ENCODE measurements at places on chromosomes 3 and 15.

- DNase-seq: no peak
These were observed 321.9 kb downstream of the ZPLD1 start for GRCh38 chr3:102756706-102757105.

DNA sequence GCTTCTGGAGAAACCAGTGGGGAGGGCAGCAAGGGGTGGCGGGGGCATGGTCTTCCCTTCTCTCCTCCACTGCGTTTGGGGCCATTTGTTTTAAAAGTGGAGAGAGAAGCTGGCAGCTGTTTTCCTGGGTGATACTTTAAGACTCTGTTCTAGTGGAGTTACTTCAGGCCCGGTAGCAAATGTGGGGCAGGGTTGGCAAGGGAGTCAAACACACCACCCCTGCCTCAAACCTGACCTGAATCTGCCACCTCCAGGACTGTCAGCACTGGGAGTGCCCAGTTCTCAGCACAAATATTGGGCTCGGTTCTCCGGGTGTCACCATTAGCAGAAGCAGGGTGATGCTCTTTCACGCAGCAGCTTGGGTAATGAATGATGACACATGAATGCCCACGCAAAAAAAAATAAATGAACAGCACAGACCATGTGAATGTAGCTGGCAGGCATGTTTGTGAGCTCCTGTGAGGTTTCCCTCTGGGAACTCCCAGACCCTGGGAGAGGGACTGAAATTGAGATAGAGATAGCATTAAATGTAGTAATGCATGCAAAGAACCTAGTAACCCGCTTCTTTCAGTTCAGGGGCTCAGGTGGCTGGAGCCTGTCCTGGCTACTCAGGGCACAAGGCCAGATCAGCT lies 424.0 kb downstream of the MCTP2 start:
- no peak for DNase-seq

DNA sequence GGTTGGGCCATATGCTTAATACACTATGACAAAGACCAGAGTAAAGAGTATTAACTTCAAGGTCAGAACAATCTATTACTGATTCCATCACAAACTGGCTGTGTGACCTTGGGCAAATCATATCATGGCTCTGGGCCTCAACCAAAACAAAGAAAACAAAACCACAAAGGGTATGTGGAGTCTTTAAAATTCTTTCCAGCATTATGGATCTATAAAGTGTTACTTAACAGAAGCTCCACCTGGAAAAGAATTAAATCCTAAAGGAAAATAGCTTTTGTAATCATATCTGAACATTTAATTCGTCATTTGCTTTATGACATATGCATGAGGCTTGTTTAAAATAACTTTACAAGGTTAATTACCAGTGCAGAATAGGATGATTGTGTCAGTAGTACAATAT lies 265.5 kb downstream of the SATB1 start:
- no peak for DNase-seq

GRCh38 chr3:24881239-24881638 lies 386.6 kb upstream of the THRB start:
- DNase-seq: no peak

DNA sequence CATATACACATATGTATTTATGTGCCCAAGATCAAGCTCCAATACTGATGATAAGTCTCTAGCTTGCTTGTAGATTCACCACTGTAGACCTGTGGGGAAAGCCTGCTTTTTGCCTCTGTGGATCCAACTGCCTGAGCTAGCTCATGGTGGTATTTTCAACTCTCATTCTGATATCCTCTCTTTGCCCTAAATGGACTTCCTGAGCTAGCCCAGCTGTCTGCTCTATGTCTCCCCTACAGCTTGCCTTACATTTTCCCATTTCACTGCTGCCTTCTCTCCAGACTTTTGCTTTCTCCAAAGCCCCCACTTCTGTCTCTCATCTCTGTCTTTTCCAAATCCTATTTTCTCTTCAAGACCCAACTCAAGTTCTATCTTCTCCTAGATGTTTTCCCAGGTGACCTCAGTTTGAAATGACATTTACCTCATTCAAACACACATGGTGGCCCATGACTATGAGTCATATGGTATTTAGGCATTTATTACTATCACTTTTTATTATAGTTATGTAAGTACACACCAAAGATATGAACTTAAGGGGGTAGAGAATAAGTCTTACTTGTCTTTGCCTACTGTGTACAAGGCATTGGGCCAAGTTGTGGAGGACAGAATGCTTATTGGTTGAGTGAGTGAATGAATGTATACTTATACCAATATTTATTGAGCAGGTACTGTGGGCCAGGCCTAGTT lies 191.7 kb downstream of the NR1D2 start:
- no peak for DNase-seq

DNA sequence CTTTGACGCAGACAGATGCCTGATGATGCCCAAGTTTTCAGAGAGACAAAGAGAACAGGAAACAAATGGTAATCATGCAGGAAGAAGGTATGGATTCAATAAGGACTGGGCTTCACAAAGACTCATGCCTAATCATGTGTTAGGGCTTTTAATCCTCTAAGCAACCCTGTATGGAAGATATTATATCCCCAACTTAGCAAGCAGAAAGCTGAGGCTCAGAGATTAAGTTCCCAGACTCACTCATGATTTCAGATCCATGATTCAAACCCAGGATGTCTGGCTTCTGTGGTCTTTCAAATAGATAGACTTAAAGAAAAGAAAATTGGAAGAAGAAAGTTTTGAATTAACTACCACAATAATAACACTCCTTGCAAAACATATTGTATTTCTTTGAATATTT lies 4.1 kb upstream of the CLASP2 start:
- no peak for DNase-seq

DNA sequence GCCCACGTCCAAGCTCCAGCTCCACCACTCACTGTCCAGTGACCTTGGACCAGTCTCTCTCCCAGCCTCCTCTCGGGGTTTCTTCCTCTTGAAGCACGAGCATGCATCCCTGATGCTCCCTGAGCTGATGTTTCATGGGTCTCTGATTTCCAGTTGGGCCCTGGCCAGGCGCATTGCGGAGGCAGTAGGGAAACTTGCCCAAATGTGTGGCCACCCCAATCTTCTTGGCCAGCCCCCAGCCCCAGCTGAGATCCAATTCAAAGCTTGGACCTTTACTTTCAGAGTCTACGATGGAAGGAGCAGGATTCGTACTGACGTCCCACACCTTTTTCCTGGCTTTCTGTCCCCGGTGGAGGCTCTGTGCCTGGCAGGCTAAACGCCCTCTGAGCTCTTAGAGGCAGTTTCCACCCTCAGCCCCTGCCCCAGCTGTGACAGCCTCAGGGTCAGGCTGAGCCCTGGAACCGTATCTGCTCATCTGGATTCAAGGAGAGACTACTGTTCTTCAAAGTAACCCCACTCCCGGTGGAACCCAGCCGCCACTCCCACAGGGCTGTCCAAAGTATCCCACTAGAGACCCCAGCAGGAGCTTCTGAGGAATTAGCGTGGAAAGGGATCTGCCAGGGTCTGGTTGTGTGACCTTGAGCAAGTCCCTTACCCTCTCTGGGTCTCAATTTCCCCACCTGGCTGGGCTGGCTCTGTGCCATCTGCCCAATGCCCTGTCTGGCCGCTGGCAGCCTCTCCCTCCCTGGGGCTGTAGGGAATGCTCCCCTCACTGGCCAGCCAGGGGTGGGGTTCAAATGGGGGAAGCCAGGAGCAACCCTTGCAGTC lies 37.4 kb downstream of the CPN2 start:
- DNase-seq: no peak

- DNase-seq: no peak
These were observed 92.3 kb upstream of the COL8A1 start for GRCh38 chr3:99545941-99546580.

- no peak for DNase-seq
These were observed 30.8 kb downstream of the LAMP3 start for GRCh38 chr3:183131735-183132134.

DNA sequence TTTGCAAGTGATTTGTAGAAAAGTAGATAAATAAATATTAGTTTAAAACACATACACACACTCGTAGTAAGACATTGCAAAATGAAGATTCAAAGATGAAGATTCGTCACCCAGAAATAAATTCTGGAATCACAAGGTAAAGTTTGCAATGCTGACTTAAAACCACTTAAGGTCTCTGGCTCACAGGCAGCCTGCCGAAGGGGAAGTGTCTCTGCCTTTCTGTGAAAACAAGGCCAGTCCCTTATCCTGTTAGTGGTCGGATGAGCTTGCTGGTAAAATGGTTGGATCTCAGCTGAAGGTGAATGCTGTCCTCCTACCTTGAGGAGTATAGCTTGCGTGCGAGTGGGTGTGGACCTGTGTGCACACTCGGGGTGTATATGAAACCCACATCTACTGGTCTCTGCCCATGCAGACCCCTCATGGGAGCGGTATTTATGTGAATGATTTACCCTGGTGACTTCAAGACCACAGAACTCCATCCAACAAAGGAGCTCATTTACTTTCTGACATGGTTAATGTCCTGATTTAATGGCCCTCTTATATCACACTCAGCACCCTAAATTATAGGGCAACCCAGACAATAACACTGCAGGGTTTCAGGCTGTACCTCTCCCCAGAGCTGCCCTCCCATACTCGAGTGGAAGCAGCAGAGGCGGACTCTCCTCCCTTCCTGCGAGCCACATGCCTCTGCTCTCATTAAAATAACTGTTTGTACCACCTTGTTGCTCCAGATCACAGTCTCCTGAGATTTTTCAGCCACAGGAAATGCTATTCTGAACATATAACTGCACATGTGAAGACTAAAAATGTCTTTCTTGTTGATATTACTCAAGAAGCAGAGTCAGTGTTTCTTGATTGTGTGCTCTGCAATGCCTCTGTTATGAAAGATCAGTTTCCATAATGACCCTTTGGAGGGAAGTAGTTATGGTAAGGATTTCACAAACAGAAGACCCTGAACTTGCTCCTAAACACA lies 45.9 kb upstream of the ALDH1A3 start:
- DNase-seq: no peak

DNA sequence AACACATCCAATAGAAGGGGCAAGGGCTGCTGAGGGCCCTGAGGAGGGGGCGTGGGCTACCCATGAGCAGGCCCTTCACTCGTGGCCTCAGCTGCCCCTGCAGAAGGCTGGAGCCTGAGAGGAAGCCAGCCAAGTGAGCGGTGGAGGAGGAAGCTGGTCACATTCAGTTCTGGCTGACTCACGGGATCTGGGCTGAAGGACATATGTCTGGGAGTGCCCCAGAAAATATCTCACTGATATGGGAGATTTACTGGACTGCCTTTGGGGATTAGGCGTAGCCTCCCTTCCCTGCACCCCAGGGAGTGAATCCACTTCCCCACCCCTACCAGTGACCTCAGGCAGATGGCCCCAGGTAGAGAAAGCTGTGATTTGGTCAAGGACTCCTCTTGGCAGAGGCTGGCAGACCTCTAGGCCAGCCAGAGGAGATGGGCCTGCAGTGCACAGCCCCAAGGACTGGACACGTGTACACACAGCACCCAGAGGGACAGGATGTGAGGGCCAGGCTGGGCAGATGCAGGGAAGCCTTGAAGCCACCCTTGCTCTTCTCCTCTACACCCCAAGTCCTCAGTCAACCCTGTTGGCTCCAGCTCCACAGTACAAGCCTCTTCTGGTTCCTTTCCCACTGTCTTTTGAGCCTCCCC lies 14.2 kb upstream of the ANKDD1A start:
- no peak for DNase-seq

GRCh38 chr3:52891164-52891563 lies 6.2 kb downstream of the STIMATE start:
- DNase-seq: peak; percentile 31

DNA sequence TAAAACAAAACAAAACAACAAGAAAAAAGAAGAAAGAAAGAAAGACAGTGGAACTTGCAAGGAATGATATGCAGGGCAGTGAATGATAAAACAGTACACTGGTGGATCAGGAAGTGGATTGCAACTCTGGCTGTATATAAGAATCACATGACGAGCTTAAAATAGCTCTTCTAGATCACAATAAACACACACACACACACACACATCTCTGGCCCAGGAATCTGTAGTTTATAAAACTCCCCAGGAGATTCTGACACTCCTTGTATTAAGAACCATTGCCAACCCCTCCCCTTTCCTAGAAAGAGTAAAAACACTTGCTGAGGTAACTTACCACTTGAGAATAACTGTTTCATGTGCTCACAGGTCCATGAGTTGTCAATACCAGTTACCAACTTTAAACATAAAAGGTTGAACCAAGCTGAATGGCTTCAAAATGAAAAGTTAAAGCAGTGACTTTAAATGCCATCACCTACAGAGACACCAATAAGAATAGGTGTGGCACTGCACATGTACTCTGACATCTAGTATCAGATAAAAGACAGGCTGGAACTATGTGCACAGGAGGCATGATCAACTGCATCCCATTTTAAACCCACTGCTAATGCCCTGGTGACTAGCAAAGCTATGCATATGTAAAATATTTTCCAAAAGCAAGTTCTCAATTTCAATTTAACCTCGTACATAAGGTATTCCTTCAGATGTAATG lies 3.9 kb downstream of the CPOX start:
- DNase-seq: no peak

- no peak for DNase-seq
These were observed 57.3 kb downstream of the ROPN1B start for GRCh38 chr3:126026277-126026751.

DNA sequence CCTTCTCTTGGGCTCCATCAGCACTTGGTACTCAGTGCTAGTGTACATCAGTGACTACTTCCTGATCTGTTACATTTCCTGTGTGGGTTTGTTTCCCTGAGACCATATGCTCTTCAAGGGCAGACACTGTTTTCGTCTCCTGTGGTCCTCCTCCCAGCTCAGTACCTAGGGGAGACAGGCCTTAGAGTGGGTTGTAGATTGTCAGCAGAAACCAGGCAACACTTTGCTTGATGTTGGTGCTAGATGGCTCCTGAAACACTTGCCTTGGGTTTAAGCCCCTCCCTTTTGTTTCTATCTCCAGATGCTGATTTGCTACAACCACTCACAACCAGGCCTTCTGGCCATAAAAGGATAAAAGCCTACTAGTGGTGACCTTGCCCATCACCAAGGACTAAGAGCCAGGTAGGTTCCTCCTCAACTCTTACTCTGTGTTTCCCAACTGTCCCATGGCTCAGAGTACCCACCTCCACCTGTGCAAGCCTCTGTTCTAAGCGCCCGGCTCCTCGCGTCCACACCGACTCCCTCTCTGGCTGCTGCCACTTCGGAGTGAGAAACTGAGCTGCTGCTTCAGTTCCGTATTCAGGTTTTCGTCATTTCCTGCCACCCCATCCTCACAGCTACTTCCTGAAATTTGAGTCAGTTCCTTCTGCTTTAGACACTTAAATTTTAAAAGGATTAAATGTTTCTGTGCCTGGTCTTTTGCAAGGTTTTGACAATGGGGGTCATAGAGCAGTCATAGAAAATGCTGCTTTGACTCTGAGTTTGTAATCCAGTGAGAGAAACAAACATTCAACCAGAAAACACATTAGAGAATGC lies at the start of gene HCLS1:
HCLS1 (minus strand) TSS at position 548 of the 816 bp plus-strand sequence. CDS start 2,556 bp downstream, outside the sequence.
- DNase-seq: peak; percentile 58

DNA sequence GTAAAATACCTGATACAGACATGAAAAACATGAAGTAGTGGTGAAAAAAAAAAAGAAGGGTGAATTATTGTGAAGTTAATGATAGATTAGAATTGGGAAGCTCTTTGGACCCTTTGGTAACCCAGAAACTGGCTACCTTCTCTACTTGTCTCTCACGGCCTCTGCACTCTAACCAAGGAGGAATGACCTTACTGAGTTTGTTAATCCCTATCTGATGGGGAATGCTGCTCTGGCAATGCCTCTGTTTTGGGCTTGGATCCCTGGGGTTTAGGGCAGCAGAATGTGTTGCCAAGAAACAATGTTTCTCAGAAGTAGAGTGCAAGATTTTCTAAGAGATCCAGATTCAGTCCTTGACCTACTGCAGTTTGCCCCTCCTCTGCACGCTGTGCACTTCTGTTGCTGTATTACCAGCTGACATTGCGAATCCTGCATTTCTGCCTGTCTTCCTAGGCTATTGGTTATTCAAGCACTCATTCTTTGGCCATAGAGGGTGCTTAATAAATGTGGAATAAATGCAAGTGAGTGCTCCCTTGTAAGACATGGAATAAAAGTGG lies 49.2 kb upstream of the MAP3K13 start:
- DNase-seq: no peak

Measured in activated T-helper 9 cell treated with anti-CD3 and anti-CD28 coated beads, Interleukin-2, amount 50 U/mL, for 16 hours (primary cell).